ENCODE measurements at places on chromosomes 2 and 18. TPM values are rescaled to one million over a fixed set of nuclear protein-coding genes. Genes with fewer than 3 reads are reported as not detected.

DNA sequence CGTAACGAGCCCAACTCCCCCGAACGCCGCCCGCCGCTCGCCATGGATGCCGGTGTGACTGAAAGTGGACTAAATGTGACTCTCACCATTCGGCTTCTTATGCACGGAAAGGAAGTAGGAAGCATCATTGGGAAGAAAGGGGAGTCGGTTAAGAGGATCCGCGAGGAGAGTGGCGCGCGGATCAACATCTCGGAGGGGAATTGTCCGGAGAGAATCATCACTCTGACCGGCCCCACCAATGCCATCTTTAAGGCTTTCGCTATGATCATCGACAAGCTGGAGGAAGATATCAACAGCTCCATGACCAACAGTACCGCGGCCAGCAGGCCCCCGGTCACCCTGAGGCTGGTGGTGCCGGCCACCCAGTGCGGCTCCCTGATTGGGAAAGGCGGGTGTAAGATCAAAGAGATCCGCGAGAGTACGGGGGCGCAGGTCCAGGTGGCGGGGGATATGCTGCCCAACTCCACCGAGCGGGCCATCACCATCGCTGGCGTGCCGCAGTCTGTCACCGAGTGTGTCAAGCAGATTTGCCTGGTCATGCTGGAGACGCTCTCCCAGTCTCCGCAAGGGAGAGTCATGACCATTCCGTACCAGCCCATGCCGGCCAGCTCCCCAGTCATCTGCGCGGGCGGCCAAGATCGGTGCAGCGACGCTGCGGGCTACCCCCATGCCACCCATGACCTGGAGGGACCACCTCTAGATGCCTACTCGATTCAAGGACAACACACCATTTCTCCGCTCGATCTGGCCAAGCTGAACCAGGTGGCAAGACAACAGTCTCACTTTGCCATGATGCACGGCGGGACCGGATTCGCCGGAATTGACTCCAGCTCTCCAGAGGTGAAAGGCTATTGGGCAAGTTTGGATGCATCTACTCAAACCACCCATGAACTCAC, 673 bp downstream of the PCBP1 start:
- DNase-seq, result no peak

- DNase-seq, result no peak
These were observed 5.1 kb downstream of the NEUROD1 start for GRCh38 chr2:181675254-181675653.

DNA sequence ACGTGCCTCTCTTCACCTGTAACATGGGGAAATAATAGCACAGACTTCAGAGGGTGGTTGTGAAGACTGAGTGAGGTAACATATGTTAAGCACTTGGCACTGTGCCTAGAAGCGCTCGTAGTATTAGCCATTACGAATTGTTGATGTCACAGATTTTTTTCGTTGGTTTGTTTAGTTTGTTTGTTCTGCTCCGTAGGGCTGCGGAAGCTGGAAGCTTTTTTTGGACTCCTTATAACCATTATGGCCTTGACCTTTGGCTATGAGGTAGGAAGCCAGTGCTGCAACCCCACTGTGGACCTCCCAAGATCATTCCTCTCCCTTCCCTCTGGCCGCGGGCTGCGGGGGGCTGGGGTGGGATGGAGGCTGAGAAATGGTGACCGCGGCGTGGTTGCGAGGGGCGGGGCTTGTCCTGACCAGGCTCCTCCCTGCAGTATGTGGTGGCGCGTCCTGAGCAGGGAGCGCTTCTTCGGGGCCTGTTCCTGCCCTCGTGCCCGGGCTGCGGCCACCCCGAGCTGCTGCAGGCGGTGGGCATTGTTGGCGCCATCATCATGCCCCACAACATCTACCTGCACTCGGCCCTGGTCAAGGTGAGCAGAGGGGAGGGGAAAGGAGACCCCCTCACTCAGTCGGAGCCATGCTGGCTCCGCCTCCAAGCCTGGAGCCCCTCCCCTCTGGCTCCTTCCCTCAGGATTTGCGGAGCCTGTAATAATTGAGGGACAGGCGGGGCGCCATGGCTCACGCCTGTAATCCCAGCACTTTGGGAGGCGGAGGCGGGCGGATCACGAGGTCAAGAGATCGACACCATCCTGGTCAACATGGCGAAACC, 5.5 kb downstream of the SLC11A1 start:
- peak; percentile 36 for DNase-seq

DNA sequence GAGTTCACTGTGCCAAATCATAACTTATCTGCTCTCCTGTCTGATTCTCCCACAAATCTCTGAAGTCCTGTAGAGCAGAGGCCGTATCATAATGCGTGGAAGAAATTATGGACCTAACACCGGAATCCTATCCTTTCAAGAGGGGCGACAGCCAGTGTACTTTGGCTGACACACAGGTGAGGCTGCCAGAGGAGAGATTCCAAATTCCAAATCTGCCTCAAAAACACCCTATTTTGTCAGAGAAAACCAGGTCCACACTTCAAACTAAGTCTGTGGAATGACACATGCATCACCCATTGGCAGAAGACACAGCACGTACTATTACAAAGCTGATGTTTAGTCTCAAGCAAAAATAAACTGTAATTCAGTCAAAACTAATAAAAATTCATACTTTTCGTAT, 139.2 kb upstream of the PID1 start:
- DNase-seq, result no peak

- no peak for DNase-seq
These were observed 591.9 kb downstream of the TMEM182 start for GRCh38 chr2:103353774-103354173.

GRCh38 chr18:21184396-21184996, 57.5 kb upstream of the GREB1L start:
- DNase-seq, result no peak

DNA sequence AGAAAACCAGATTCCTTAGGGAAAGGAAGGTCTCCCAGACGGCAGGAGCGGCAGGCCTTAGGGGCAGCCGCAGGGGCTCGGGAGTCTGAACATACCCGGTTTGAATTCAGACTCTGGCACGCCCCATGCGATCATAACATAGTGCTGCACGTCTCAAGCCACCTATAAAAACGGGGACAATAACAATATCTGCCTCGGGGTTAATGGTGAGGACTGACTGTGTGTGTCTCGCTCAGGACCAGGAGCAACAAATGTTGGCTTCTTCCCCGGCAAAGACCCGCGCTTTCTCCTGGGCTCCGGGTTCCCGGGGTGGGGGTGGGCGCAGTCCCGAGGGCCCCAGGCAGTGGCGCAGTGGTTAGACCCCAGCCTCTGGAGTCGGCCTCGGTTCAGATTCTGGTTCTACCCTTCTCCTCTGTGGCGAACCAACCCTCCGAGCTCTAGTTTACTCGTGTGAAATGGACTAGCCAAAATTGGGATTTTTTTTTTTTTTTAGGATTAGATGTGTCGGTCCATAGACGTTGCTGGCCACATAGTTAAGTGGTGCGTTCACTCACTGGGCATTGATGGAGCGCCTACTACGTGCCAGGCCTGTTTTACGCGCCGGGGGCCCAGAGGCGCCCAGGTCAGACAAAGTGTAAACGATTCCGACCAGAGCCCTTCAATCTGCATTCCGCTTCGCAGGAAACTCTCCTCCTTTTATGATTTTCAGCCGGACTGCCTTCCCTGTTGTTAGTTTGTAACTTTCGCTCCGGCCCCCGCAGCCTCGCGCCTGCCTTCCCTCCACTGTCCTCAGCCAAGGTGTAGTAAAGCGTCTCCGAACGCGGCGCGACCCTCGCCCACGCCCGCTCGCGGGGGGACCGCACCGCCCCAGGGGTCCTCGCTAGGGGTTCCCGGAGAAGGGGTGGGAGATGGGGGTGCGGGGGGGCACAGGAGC, 820 bp upstream of the SH3BP4 start:
- DNase-seq, result peak; percentile 76

The LOXHD1 gene
- not detected for total RNA-seq

The C2orf81 gene
- 2.1 TPM for total RNA-seq

The C2orf69 gene
- total RNA-seq, result 7.9 TPM

The FBXO48 gene
- total RNA-seq, result 0.54 TPM

The DPYSL5 gene
- total RNA-seq, result 1.2 TPM

The KCNG2 gene
- 0.16 TPM for total RNA-seq

The TTN gene
- total RNA-seq, result 0.50 TPM

Measured in astrocyte (in vitro differentiated cells and primary cell).